ENCODE measurements at places on chromosomes 1 and 21.

DNA sequence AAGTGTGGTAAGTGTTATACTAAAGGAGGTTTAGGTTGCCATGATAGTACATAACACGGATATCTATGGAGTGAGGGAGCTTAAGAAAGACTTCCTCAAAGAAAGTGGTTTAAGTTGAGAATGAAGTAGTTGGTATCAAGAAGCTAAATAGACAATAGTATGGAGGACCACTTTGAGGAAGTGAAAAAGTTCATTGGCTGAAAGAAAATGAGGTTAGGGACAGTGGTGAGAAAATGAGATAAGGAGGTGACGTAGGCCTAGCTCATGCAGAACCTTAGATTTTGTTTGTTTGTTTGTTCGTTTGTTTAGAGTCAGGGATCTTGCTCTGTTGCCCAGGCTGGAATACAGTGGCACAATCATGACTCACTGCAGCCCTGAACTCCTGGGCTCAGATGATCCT, 72.2 kb upstream of the PPIH start:
- DNase-seq = no peak

DNA sequence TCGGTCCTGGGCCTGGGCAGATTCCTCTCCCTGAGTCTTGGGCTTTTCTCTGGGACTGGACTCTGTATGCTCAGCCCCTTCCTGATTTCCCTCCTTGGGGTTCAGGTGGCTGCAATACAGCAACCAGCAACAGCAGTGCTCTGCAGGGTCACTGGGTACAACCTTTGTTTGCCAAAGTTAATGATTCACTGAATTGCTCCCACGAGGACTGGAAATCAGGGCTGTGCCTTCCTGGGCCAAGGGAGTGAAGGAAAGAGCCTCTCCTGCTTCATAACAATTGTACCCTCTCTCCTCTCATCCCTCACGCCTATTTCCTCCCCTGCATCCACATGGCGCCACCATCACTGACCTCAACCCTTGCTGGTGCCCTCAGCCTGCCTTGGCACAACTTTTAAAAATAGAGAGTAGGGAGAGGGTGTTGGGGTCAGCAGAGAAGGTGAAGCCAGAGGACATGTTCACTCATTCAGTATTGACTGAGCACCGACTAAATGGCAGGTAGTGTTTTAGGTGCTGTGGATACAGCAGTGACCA, 52.8 kb upstream of the GOLT1A start:
- no peak for DNase-seq

DNA sequence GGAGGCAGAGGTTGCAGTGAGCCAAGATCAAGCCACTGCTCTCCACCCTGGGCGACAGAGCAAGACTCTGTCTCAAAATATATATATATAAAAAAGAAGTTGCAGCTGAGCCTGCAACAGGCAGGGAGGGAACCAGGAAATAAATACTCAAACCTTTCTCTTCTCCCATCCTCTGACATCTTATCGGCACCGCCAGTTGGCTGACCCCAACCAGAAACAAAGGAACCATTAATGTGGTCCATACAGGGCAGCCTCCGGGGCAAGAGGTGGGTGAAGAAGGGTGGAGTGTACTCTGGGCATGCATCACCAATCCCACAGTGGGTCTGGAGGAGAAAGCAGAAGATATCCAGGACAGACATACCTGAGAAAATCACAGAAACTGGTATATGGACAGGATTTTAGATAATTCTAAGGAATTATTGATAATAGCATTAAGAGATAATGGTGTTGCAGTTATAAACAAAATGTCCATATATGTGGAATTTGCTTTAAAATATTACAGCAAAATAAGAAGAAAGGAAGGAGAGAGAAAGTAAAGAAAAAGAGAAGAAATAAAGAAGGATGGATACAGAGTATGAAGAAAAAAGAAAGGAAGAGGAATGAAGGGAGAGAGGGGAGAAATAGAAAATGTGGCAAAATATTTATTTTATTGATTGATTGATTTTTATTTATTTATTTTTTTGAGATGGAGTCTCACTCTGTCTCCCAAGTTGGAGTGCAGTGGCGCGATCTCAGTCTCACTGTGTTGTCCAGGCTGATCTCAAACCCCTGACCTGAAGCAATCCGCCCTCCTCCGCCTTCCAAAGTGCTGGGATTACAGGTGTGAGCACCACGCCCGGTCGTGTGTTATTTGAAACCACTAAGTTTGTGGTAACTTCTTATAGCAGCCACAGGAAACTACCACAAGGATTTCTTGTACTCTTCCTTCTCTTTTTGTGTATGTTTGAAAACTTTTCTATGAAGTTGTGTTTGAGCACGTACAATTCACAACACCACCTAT, 4.1 kb upstream of the PTAFR start:
- no peak for DNase-seq

GRCh38 chr1:209324901-209325871, 258.3 kb upstream of the CAMK1G start:
- DNase-seq = no peak

DNA sequence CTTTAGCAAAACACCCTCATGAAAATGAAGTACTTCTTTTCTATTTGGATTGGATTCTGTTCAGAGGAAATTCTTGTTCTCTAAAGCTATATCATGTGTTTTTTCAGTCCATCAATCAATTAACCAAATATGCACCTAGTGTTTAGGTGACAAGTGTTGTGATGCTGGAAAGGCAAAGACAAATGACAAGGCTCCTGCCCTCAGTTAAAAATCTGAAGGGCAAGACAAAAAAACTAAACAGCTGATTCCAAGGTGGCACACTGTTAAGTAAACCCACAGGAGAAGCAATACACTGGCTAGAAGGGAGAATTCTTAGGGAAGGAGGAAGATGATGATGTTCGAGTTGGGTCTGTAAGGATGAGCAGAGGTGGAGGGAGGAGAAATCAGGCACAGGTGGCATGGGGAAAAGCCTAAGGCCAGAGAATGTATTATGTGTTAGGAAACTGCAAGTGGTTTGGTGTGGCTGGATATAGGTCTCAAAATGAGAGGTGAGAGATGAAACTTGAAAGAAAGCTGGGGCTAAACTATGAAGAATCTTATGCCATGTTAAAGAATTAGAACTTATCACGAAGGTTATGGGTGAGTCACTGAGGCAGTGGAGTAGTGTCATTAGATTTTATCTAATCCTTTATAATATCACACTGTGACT, 51.8 kb upstream of the GFI1 start:
- peak; percentile 65 for DNase-seq

- DNase-seq = no peak
Observed at GRCh38 chr1:66357021-66357420, 176.9 kb upstream of the SGIP1 start.

DNA sequence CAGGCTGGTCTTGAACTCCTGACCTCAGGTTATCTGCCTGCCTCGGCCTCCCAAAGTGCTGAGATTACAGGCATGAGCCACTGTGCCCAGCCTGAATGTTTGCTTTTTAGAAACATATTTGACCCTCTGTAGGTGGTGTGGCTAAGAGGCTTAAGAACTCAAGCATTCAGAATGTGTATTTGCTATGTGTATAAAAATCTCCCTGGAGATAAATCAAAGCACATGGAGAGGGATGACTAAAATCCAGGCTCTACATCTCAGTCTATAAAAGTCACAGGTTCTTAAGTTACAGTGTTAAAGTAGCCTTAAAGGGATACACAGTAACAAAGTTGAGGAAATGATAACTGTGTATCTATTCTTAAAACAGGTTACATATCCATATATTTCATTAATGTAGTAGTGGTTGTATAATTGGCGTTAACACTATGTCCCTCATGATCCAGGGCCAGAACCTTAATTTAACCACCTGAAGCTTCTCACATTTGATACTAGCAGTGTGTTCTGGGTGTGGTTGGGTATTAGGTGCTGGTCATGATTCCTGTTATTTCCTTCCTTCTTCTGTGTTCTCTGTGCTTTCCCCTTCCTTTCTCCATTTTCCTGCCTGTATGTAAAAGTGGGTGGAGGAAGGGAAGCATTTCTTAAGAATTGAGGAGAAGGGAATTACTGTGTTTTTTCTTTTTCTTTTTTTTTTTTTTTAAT, 16.2 kb downstream of the GIPC2 start:
- no peak for DNase-seq

GRCh38 chr1:168801032-168801745, 72.2 kb upstream of the DPT start:
- no peak for DNase-seq

- no peak for DNase-seq
Observed at GRCh38 chr21:41115851-41116250, 52.1 kb upstream of the BACE2 start.

Data from CD4-positive, alpha-beta T cell treated with Interleukin-15 for 4 hours (primary cell).